ENCODE measurements at places on chromosomes 7 and 10.

DNA sequence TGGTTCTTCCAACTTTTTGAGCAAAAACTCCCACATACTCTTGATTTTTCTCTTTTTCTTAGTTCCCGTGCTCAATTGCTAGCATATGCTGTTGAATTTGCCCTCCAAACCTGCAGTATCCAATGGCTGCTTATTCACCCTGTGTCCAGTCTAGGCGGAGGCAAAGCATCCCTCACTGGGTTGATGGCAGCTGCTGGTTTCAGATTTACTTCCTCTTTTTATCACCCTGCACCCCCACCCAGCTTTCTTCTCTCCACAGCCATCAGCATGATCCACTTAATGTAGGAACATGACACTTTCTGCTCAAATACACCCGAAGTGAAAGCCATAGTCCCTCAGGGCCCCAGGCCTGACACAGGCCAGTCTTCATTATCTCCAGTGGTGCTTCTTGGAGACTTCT, 87.6 kb upstream of the ADARB2 start:
- no peak for DNase-seq

DNA sequence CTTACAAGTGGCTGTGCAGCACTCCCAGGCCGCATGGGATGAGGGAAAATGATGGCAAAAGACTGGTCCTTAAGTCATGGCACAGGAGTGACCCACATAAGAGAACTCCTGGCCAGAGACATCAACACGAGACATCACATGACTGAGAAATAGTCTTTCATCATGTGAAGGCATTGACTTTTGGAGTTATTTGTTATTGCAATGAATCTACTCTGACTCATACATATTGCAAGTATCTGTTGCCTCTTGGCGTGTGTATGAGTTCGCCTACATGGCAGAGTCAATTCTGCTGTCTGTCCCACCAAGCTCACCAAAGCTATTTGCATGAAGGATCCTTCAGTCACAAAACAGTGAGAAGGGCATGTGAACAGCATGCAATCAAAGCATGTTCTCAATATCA, 59.7 kb upstream of the HABP2 start:
- DNase-seq: no peak

- DNase-seq: no peak
Observed at GRCh38 chr10:122279725-122280141, 8.6 kb downstream of the BTBD16 start.

DNA sequence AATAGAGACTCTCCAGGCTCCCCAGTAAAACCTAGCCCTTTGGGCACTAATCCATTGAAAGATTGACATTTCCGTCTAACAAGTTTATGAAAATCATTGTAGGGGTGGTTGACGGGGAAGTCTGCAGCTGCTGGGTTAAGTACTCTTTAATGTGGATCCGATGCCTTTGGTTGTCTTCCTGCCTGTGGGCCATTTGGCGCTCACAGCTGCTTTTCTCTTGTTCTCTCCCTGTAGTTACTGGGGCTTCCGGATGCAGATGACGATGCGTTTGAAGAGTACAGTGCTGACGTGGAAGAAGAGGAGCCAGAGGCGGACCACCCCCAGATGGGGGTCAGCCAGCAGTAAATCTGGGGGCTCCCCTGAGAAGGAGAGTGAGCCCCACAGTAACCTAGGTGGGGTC, 22.4 kb downstream of the MTURN start:
- DNase-seq: peak; percentile 64

DNA sequence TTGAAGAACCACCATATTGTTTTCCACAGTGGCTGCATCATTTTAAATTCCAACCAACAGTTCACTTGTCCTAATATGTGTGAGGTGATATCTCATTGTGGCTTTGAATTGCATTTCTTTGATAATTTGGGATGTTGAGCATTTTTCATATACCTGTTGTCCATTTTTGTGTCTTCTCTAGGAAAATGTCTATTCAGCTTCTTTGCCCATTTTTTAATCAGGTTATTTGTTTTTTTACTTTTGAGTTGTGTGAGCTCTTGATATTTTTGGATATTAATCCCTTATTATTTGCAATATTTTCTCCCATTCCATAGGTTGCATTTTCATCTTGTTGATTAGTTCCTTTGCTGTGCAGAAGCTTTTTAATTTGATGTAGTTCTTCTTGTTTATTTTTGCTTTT, 95.1 kb upstream of the CCDC71L start:
- no peak for DNase-seq

DNA sequence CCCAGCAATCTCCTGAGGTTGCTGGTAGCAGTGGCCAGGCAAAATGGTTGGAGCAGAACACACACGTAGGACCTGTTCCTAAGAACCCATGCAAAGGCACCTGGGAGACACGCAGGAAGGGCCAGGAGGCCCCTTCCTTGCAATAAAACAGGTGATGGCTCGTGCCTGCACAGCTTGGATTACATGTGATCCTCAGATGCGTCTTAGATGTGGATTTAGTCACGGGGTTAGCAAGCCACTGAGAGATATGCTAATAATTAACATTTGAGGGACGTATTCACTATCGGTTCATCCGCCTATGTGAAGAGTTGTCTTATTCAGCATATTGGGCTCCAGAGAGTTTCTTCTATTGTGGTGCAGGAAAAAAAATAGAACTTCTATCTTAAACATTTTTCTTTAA, 4.6 kb upstream of the RHEB start:
- no peak for DNase-seq

- DNase-seq: peak; percentile 5
Observed at GRCh38 chr7:51230723-51231122, 85.9 kb downstream of the COBL start.

GRCh38 chr7:11078247-11078834, 104.7 kb downstream of the PHF14 start:
- DNase-seq: no peak

DNA sequence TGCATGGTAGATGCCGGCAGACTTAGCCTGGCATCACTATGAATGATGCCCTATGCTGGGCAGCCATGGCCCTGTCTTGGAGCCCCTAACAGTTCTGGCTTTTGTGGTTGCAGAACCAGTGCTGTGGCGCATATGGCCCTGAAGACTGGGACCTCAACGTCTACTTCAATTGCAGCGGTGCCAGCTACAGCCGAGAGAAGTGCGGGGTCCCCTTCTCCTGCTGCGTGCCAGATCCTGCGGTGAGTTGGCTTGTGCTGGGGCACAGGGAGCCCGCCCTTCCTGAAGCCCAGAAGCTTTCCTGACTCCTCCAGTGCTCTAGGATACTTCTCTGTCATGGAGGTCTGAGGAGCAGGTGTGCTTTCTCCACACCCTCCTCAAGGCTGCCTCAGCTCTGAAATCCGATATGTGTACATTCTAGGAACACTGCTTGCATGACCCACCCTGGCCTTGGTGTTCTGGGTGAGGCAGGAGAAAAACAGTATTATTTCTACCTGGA, 25.6 kb upstream of the SH2D4B start:
- DNase-seq: no peak

DNA sequence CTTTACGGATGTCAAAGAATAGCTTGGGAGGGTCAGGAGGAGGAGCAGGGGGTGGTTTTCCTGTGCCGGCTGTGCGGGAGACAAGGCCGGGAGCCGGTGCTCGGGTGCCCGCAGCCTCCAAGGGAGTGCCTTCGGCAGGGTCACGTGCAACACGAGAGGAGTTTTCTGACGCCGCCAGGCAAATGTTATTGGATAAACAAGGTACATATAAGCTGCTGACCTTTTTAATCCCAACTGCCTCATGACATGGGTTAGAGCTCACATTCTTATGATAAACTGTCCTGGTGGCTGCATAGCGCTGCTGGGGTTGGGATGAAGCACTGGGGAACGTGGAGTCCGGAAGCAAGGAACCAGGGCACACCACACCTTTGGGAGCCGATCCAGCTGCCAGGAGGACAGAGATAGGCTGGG, 124.8 kb upstream of the PDLIM1 start:
- DNase-seq: no peak

DNA sequence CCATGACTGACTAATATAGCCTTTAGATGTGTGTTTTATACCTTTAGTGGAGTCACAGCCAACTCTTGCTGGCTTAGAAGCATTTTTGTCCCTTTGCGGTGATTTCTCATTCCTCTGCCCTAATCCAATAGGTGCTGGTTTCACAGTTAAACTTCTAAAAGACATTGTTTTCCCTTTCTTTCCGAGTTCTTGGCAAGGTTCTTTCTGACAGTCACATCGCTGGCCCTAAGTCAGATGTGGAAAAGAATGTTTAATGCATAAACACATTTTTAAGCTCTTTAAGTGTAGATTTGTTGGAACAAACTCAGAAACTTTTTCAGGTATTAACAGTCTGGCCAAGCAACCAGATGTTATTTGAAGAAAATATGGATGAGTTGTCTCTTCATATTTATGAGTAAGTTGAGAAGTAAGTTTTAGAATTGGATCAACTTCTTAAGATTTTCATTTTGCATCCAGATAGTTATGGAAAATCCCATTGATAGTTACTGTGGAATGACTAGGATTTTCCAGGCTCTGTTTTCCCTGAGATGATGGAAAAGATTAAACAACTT, 4.1 kb downstream of the EPDR1 start:
- no peak for DNase-seq

- no peak for DNase-seq
Observed at GRCh38 chr7:1160670-1161021, 650 bp upstream of the ZFAND2A start.

DNA sequence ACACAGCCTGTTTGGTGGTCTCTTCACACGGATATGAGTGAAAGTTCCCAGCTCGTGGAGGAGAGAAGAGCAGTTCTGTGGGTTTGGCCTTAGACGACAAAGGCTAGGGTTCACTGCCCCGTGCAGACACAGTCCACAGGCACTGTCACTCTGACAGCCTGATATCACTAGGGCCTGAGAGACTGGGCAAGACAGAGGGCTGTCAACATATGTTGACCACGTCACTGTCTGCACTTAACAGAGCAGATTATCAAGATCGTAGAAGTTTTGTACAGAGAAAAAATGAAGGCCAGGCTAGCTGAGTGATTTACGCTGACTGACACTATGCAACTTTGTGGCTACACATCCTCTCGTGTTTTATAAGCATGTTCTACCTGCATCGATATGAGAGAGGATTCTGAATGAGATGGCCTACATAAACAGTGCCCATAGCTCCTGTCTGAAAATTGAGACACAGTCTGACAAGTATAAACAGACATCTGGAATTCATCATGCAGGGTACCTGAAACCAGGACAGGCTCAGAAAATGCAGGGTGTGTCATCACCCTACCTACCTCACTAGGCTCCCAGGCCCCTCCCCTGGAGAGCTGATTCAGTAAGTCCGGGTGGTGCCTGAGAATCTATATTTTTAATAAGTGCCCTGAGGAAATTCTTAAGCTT, 120.0 kb downstream of the SGMS1 start:
- no peak for DNase-seq

DNA sequence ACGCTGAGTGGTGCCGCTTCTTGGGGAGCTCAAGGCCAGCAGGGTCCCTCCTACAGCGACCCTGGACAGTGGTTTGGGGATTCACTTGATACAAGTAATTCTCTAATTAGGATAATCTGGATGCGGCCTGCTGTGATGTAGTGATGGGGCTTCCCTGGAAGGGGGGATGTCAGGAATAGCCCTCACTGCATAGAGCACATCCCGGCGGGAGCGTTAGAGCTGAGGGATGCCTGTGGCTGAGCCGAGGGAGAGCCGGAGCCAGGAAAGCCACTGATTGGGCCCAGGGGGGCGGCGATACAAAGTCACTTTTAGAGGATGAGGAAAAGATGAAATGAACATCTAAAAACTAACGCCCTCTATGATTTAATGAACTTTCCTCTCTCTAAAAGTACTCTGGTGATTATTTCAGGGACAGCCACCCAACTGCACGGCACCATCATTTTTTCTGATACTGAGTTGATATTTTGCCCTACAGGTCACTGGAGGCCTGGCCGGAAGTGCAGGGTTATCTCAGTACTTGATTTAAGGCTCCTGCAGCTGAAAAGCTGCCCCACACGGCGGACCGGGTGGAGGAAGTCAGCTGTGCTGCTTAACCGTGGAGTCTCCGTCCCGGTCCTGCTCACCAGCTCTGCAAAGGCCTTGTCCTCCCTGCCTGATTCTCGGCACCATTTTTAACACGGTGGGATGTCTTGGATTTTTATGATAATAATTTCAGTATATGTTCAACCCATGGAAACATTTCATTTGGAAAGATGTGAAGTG, 518.8 kb downstream of the DNAJB6 start:
- DNase-seq: no peak

DNA sequence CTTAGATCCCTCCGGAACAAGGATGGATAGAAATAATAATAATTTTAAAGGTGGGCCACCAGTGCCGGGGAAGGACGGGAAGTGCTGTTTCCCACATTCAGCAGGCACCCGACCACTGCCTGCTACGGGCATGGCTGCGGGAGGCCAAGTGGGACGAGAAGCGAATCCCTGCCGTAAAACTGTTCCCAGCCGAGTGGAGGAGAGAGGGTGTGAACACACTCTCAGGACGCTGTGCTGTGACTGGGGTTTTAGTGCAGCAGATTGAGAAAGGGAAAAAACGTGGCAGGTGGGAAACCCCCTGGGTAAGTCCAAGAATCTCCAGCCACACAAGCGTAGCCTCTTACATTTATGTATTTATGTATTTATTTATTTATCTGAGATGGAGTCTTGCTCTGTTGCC, 158.8 kb downstream of the DNAJB6 start:
- peak; percentile 60 for DNase-seq

GRCh38 chr7:139777948-139778841, at the start of gene HIPK2:
Gene HIPK2, minus strand, starts transcription at chr7:139777998. Its CDS starts 375 bp downstream, at chr7:139777623.
- DNase-seq: peak; percentile 88

- peak; percentile 71 for DNase-seq
Observed at GRCh38 chr7:151115121-151115835, 29.0 kb downstream of the AGAP3 start.

DNA sequence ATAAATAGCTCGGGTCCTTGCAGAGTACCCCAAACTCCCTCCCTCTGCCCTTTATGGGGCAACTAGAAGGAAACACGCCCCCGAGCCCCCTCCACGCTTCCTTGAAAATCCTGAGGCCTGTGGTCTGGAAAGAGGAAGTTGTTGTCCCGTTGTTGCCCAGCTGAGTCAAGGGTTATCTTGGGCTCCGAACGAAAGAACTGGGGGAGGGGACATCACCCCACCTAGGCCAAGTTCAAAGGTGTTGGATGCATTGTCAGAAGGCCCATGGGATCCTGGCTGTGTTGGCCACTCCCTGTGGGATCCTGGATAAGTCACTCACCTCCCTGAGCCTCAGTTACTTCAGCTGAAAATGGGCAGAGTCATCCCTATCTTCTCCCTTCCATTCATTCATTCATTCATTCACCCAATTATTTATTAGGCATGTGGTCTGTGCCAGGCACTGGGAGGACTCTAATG, at the start of gene CCL24:
TSS of gene CCL24 (minus strand) at position 26 of the 456 bp plus-strand sequence. CDS start 91 bp downstream, outside the sequence.
- DNase-seq: no peak

- no peak for DNase-seq
Observed at GRCh38 chr10:126013489-126014281, 117.3 kb downstream of the FANK1 start.

- no peak for DNase-seq
Observed at GRCh38 chr7:101768280-101768679, 49.1 kb upstream of the CUX1 start.

DNA sequence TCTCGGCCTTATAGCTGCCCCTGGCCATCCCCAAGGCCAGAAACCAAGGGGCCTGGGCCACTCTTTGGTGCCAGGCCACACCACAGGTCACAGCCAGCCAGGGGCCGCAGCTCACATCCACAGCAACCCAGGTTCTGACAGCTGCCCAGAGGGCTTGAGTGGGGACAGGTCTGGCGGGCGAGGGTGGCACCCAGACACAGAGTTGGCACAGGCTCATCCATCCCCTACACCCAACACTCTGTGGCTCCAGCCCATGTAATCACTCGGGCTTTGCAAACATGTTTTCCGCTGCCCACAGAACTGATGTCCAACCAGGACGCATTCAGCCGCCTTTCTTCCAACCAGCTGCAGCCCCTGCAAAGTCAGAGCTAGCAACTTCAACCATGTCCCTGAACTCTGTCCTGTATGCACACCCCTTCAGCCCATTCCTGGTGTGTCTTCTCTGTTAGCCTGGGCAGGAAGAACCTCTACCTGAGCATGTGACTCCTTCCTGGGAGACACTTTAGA, 57.7 kb upstream of the PPP2R2D start:
- no peak for DNase-seq
